Dorsolateral prefrontal cortex (tissue), 122 donors: ENCODE measurements at places on chromosomes 3 and 15.

GRCh38 chr3:97823046-97824004 is 1.5 kb downstream of the CRYBG3 start:
- DNase-seq = no peak

- DNase-seq = no peak
These were observed 192.3 kb downstream of the THRB start for GRCh38 chr3:24302396-24302795.

GRCh38 chr3:184166671-184167070 is 8.0 kb upstream of the AP2M1 start:
- DNase-seq = no peak

DNA sequence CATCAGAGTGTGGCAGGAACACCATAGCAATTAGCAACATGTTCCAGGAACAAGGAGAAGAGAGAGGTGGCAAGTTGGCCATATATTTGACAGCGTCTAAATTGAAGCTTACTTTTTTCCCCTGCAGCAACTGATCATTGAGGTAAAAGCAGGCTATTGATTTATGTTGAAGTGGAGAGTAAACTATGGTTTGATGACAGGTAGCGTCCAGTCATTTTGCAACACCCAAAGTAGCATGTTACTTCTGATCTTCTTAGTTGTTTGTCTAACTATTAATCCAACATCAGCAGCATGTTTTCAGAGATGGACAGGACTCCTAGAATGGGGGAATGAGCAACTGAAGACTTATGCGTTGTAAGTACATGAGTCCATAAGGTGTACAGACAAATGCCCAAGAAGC is 225.8 kb downstream of the ZPLD1 start:
- no peak for DNase-seq
